ENCODE measurements at places on chromosomes 2 and 18. TPM values are rescaled to one million over a fixed set of nuclear protein-coding genes. Genes with fewer than 3 reads are reported as not detected.

- no peak for DNase-seq
These were observed 1094.6 kb upstream of the CDH2 start for GRCh38 chr18:29271501-29271900.

GRCh38 chr2:95350368-95350767, 52.1 kb upstream of the FAHD2A start:
- DNase-seq: no peak

The CXCR1 gene
- not detected for total RNA-seq

GRCh38 chr18:24567199-24567598, 106.8 kb downstream of the HRH4 start:
- DNase-seq: no peak

DNA sequence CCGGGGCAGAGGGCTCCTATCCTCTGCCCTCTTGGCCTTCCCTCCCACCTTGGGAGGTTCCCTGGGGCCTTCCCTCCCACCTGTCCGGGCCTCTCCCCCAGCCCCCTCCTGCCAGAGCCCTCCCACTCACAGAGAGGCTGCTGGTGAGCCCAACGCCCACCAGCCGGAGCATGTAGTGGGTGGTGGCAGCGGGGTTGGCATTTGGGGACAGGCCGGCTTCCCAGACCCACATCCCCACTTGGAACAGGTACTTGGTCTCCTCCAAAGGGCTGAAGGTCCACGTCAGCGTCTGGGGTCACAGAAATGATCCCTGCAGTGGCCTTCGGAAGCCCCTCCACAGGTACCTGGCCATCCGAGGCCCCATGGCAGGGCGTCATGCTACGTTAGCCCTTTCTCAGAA, 19.3 kb downstream of the CFAP65 start:
- no peak for DNase-seq

Measured in activated T-helper 1 cell treated with anti-CD3 and anti-CD28 coated beads, Interleukin-12 subunit alpha, Interleukin-12 subunit beta, Interleukin-2, Interleukin-4 antibody, amounts not matched to agents 30 ng/mL and 10 ng/mL and 1 ng/mL, durations not matched to agents 14 hours and 24 hours and 36 hours (primary cell).